ENCODE measurements at places on chromosomes 1 and 21. TPM values are rescaled to one million over a fixed set of nuclear protein-coding genes. Genes with fewer than 3 reads are reported as not detected.

GRCh38 chr1:199855580-199855979 lies 171.9 kb upstream of the NR5A2 start:
- H3K27me3 ChIP-seq = no peaks in the 10 kb centered on the region
- no peak overlapping the region for H3K4me3 ChIP-seq
- H3K36me3 ChIP-seq = no peaks in the 10 kb centered on the region
- peak; percentile 48 for DNase-seq
- peak overlapping the region; percentile 61 for H3K27ac ChIP-seq

DNA sequence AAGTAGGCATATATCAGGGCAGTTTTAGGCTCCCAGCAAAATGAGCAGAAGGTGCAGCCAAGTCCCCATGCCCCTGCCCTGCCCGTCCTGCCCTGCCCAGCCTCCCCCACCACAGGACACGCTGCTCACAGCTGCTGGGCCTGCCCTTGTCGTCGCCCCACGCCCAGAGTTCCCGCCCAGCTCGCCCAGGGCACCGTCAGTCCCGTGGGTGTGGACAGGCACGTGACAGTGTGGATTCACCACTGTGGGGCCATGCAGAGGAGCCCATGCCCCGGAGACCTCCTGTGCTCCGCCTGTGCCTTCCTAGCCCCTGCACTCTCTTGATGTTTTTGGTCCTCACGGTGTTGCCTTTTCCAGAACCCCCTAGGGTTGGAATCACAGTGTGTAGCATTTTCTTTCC lies 7.0 kb downstream of the FAAP20 start:
- H3K36me3 ChIP-seq = peaks cover 23% of the 10 kb centered on the region
- no peaks in the 10 kb centered on the region for H3K27me3 ChIP-seq
- peaks cover 14% of the 10 kb centered on the region for H3K4me1 ChIP-seq
- no peak overlapping the region for H3K4me3 ChIP-seq

DNA sequence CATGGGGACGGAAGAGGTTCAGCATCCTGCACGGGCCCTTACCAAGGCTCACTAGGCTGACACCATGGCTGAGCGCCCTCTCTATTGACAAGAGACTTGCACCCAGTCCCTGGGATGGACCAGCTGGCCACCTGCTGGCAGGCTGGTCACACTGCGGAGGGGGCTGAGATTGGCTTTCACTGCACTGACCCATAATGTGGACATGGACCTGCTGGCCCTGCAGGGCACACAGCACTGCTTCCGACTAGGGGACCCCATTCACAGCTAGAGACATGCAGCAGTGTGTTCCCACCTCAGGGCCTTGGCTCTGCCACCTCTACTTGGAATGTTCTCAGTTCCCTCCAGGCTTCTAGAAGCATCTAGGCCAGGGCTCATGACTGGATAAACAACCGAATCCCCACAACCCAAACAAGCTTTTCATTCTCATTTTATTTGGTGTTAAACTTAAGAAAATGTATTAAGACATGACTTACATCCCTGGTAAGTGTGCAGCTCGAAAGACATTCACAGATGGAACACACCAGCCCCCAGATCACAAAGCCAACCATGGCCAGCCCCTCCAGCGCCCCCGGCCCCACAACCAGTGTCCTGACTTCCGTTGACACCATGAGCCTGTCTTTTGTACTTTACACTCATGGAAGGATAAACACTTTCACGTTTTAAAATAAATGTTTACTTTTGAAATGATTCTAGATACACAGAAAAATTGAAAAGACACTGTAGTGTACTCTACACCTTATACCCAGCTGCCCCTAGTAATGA lies 9.3 kb upstream of the SRARP start:
- no peak overlapping the region for H3K27ac ChIP-seq
- H3K4me1 ChIP-seq = no peaks in the 10 kb centered on the region
- H3K36me3 ChIP-seq = no peaks in the 10 kb centered on the region
- DNase-seq = peak; percentile 48

DNA sequence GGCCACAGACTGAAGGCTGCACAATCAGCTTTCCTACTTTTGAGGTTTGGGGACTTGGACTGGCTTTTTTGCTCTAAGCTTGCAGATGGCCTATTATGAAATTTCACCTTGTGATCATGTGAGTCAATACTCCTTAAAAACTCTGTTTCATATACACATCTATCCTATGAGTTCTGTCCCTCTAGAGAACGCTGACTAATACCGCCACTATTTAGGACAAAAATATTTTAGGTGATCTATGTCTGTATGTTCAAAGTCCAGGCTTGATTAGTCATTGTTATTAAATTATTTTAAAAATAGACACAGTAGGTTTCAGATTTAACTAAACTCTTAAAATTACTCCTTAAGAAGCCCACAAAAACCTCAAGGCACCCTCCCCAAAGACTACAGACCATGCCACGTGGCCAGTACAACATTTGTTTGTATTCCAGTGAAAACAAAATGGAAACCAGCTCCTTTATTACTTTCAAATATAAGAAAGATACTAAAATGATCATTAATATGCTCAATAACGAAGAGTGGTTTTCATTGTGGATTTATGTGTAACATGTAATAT lies 63.1 kb downstream of the TMPRSS15 start:
- H3K27me3 ChIP-seq = no peaks in the 10 kb centered on the region
- H3K4me1 ChIP-seq = no peaks in the 10 kb centered on the region
- no peak for DNase-seq
- H3K36me3 ChIP-seq = no peaks in the 10 kb centered on the region
- no peak overlapping the region for H3K27ac ChIP-seq
- no peak overlapping the region for H3K4me3 ChIP-seq

The FOXD2 gene
- 10.7 TPM for total RNA-seq

GRCh38 chr1:169874229-169874628 lies 19.5 kb downstream of the SCYL3 start:
- peaks cover 6% of the 10 kb centered on the region for H3K4me1 ChIP-seq
- H3K4me3 ChIP-seq = no peak overlapping the region
- no peaks in the 10 kb centered on the region for H3K27me3 ChIP-seq
- peaks cover 73% of the 10 kb centered on the region for H3K36me3 ChIP-seq
- DNase-seq = no peak
- no peak overlapping the region for H3K27ac ChIP-seq

The NBPF19 gene
- total RNA-seq = 9.5 TPM

GRCh38 chr1:20442920-20443625 lies 42.9 kb downstream of the CAMK2N1 start:
- no peak overlapping the region for H3K4me3 ChIP-seq
- peaks cover 8% of the 10 kb centered on the region for H3K4me1 ChIP-seq
- no peaks in the 10 kb centered on the region for H3K27me3 ChIP-seq
- H3K27ac ChIP-seq = no peak overlapping the region

The RBM11 gene
- not detected for total RNA-seq

The GJA5 gene
- not detected for total RNA-seq

The LCA5L gene
- total RNA-seq = 1.0 TPM

- no peaks in the 10 kb centered on the region for H3K27me3 ChIP-seq
- no peak for DNase-seq
- H3K4me3 ChIP-seq = no peak overlapping the region
- H3K4me1 ChIP-seq = no peaks in the 10 kb centered on the region
- H3K27ac ChIP-seq = no peak overlapping the region
These were observed 13.7 kb downstream of the WASF2 start for GRCh38 chr1:27476237-27476636.

DNA sequence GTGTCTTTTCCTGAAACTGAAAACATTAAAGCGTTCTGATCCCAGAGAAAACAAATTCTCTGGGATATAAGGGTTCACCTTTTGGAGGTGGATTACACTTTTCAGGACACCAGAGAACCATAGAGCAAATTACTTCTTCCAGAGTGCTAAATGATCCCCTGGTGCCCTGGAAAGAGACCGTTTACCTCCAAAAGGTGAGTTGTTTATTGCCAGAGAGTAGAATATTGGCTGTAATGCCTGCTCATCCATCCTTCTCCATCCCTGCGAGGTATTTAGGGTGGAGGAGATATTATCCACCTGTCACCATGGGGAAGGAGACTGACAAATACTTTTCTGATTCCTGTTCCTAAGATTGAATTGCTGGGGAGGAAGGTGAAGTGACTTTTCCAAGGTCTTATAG lies 30.4 kb downstream of the PBX1 start:
- H3K27me3 ChIP-seq = no peaks in the 10 kb centered on the region
- DNase-seq = no peak
- H3K4me3 ChIP-seq = no peak overlapping the region
- H3K36me3 ChIP-seq = no peaks in the 10 kb centered on the region

DNA sequence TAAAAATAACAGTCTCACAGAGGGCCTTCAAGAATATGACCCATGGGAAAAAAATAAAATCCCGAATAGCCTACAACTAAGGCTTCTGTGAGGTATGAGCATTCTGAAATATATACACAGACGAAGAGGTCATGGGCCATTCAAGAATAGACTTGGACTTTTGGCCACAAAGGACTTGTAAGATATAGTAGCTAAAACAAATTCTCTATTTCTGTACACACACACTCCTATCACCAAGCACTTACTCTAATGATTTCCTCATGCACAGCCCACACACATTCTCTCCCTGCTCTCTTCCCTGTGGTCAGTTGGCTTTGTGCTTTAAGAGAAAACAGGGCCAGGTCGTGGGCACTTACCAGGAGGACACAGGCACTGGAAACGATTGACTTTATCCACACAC lies 69.7 kb upstream of the ADAM30 start:
- H3K36me3 ChIP-seq = peaks cover 76% of the 10 kb centered on the region
- H3K4me1 ChIP-seq = peaks cover 36% of the 10 kb centered on the region
- peak; percentile 64 for DNase-seq
- peak overlapping the region; percentile 56 for H3K27ac ChIP-seq
- no peak overlapping the region for H3K4me3 ChIP-seq
- no peaks in the 10 kb centered on the region for H3K27me3 ChIP-seq

The LCE1E gene
- total RNA-seq = not detected

The RNASEL gene
- total RNA-seq = 11.5 TPM

GRCh38 chr1:18972531-18972930 lies 16.1 kb upstream of the IFFO2 start:
- no peak overlapping the region for H3K27ac ChIP-seq
- H3K4me1 ChIP-seq = no peaks in the 10 kb centered on the region
- H3K27me3 ChIP-seq = no peaks in the 10 kb centered on the region
- no peak overlapping the region for H3K4me3 ChIP-seq

The ABCB10 gene
- total RNA-seq = 30.0 TPM

The HYI gene
- 44.3 TPM for total RNA-seq

GRCh38 chr1:108828074-108828961 lies 28.6 kb downstream of the AKNAD1 start:
- H3K36me3 ChIP-seq = no peaks in the 10 kb centered on the region
- H3K4me1 ChIP-seq = peaks cover 41% of the 10 kb centered on the region
- no peak overlapping the region for H3K4me3 ChIP-seq

- H3K4me1 ChIP-seq = no peaks in the 10 kb centered on the region
- H3K36me3 ChIP-seq = no peaks in the 10 kb centered on the region
- H3K27ac ChIP-seq = no peak overlapping the region
- H3K27me3 ChIP-seq = peaks cover 23% of the 10 kb centered on the region
- DNase-seq = no peak
These were observed 84.3 kb upstream of the COA6 start for GRCh38 chr1:234288946-234289345.

GRCh38 chr1:97508653-97509218 lies 412.1 kb downstream of the DPYD start:
- H3K4me1 ChIP-seq = no peaks in the 10 kb centered on the region
- H3K36me3 ChIP-seq = no peaks in the 10 kb centered on the region
- no peak overlapping the region for H3K27ac ChIP-seq
- H3K27me3 ChIP-seq = no peaks in the 10 kb centered on the region
- no peak overlapping the region for H3K4me3 ChIP-seq
- no peak for DNase-seq

The OR2T33 gene
- not detected for total RNA-seq

The LMOD1 gene
- 6.4 TPM for total RNA-seq

The SAMSN1 gene
- not detected for total RNA-seq

The TRPM2 gene
- total RNA-seq = 16.1 TPM

GRCh38 chr1:110879758-110880606 lies 7.0 kb downstream of the CD53 start:
- no peaks in the 10 kb centered on the region for H3K36me3 ChIP-seq
- H3K4me1 ChIP-seq = no peaks in the 10 kb centered on the region
- H3K27ac ChIP-seq = no peak overlapping the region
- DNase-seq = no peak
- no peak overlapping the region for H3K4me3 ChIP-seq
- peaks cover 3% of the 10 kb centered on the region for H3K27me3 ChIP-seq

The IRF2BP2 gene
- total RNA-seq = 42.1 TPM

DNA sequence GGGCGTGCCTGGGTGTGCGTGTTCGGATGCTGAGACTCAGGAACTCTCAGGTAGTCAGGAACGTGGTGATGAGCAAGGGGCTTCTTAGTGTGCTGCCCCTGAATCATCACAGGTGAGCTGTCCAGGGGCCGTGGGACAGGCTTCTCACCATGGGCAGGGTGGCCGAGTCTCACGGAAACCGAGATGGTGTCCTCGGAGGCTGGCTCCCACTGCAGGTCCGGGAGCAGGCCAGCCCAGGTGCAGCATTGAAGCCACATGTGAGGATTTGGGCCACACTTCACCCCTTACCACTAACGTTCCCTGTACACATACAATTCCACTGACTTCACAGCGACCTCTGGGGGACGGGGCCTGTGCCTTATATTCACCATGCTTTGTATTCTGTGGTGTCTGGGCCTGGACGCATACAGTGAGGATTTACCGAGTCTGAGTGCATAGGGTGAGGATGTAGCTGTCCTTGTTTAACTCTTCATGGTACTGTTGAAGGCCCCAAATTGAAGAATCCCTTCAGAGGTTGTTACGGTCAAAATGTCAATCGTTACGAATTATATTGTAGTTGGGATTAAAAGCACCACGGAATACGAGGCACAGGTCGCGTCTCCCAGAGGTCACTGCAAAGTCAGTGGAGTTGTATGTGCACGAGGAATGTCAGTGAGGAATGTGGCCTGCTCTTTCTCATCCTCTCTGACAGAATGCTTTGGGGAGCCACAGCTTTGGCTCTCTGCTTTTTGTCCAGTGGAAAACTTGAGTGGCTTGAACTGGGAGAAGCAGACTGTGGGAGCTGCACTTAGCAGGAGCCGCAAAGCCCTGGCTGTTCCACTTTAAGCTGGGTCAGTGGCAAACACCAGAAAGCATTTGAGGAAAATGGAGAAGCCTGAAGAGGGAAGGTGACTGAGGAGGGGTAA lies 95.3 kb downstream of the MTR start:
- H3K4me1 ChIP-seq = no peaks in the 10 kb centered on the region
- H3K27me3 ChIP-seq = no peaks in the 10 kb centered on the region
- no peak overlapping the region for H3K27ac ChIP-seq
- DNase-seq = no peak

GRCh38 chr1:9843576-9843945 lies 19.8 kb upstream of the CLSTN1 start:
- no peaks in the 10 kb centered on the region for H3K4me1 ChIP-seq
- no peak overlapping the region for H3K27ac ChIP-seq
- no peaks in the 10 kb centered on the region for H3K27me3 ChIP-seq
- no peaks in the 10 kb centered on the region for H3K36me3 ChIP-seq
- DNase-seq = no peak

The TNFSF4 gene
- 0.16 TPM for total RNA-seq
